Neuronal stem cell (in vitro differentiated cells): ENCODE measurements at places on chromosomes 11 and 22.

DNA sequence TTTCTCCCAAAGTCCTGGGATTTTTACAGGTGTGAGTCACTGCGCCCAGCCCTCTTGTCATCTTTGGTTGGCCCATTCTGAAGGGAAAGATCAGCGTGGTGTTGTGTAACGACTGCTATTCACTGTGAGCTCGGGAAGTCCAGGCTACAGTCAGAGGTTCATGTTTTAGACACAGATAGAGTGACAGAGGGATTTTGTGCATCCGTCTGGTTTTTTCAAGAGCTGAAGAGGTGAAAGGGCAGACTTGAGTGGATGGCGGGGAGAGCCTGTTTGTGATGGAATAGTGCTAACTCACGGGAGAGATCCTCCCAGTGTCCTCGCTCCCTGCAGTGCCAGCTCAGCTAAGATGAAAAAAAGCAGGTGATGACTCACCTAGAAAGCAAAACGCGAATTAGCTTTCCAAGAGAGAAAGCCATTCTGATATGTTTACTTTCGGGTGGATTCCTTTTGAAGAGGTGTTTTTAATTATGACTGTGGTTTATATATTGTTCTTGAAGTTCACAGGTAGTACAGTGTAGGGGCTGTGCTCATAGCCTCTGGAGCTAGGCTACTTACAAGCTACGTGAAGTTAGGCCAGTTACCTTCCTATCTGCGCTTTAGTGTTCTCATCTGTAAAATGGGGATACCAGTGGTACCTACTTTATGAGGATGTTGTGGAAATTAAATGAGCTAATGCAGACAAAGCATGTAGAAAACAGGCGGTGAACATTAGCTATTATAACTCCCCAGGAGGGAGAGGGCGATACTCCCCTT is 67.2 kb downstream of the C11orf91 start:
- no peak for DNase-seq

DNA sequence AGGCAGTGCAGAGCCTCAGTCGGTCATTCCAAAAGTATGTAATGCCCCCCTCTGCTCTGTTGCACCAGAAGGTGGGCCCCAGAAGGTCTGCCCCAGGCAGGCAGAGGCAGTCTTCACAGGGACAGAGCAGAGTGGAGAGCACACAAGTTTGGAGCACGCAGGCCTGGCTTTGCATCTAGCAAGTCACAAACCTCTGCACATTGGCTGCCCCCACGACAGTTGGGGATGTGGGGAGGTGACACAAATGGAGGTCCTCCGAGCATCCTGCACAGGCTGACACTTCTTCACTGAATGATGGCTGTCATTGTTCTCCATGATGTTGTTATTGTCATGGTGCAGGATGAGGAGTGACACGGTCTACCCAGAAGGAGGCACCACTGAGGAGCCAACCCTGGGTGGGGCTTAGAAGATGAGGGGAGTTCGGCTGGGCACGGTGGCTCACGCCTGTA is 11.9 kb downstream of the TOM1 start:
- DNase-seq, result no peak

DNA sequence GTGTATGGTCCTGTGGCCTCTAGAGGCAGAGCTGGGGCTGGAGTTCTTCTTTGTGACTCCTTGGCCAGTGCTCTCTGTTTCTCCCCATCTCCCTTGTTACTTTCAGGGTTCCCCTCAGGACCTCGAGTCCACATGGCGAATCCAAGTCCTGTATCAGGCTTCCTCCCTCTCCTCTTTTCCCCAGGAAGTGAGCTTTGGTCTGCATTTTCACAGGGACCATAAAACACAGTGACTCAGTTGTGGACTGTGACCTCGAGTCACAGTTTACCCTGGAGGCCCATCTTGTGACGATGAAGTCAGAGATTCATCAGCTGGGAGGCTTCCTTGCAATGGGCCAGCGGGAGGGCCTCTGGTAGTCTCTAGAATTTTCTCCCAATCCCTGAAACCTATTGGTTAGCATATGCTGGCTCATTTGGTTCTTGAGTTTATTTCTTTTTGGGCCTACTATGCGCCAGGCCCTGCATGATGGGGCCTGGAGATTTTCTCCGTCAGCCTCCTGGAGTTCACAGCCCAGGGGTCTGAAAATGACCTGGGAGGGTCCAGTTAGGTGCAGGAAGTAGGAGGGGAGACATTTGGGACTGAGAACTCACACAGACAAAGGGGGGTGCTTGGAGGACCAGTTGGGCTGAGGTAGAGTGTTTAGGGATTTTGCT is 100.8 kb downstream of the KIAA1671 start:
- DNase-seq, result no peak

DNA sequence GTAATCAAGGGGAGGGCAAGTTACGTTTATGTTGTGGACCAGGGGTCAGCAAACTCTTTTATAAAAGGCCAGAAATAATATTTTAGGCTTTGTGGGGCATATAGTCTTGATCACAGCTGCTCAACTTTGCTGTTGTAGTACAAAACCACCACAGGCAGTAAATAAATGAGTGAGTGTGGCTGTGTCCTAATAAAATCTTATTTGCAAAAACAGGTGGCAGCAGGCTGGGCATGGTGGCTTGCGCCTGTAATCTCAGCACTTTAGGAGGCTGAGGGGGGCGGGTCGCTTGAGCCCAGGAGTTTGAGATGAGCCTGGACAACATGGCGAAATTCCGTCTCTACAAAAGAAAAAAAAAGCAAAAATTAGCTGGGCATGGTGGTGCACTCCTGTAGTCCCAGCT is 57.9 kb upstream of the NUP160 start:
- DNase-seq, result no peak

DNA sequence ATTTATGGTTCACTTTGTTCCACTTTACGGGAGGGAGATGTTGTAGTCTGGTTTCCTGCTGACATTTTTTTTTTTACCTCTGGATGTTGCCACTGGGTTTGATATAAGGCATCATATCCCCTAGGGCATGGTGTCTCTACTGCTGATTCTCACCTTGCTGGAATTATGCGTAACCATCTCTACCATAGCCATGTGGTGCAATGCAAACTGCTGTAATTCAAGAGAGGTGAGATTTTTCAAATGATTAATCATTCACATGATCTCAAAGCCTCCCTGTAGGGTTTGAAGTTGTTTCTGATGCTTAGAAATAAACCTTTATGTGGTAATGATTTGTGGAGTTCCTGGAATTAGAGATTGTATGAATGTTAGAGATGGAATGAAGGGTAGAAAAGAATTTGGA is 13.0 kb downstream of the MS4A3 start:
- no peak for DNase-seq

- no peak for DNase-seq
Measured at GRCh38 chr11:69374946-69375310, 81.0 kb downstream of the MYEOV start.

DNA sequence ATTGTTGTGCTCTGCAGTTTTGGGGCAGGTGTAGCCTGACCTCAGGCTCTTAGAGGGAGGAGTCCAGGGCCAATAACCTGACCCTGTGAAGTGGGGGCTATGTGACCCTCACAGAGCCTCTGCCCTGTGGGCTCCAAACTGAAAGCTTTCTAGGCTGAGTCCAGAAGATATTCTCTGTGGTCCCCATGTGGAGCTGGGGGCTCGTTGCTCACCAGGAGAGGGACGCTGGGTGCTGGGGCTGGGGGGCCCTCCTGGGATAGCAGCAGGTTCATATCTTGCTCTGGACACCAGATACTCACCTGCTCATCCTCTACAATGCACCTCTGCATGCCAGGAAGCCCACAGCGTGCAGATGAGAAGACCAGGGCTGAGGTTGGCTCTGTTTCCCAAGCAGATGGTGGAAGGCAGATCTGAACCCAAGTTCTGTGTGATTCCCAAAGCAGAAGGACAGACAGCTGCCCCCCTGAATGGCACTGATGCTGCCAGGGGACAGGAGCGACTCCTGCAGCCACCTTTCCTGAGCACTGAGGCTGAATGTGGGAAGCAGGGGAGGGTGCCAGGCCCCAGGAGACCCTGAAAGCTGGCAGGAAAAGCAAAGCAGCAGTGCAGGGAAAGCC is 1022.0 kb downstream of the TBC1D22A start:
- DNase-seq, result no peak

GRCh38 chr11:64670975-64671374 is 52.0 kb downstream of the NRXN2 start:
- DNase-seq, result no peak

DNA sequence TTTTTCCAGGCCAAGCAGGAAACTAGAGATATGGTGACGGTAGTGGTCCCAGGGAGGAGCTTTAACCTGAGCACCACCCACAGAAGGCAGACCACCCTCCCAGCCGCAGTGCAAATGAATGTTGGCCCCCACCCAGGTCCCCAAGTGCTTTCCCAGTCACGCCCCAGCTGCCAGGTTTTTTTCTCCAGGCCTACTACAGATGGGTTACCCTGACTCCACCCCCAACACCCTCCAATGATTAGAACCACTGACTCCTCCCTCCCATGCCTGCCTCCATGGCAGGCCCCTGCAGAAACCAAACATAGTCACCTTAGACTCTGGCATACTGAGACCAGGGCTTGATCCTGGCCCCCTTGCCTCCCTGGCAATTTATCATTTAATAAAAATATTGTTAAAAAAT is 58.7 kb upstream of the CHST1 start:
- no peak for DNase-seq

GRCh38 chr11:116727990-116728389 is 44.8 kb downstream of the BUD13 start:
- no peak for DNase-seq

GRCh38 chr22:44195189-44195871 is 14.6 kb downstream of the PARVG start:
- DNase-seq, result no peak

DNA sequence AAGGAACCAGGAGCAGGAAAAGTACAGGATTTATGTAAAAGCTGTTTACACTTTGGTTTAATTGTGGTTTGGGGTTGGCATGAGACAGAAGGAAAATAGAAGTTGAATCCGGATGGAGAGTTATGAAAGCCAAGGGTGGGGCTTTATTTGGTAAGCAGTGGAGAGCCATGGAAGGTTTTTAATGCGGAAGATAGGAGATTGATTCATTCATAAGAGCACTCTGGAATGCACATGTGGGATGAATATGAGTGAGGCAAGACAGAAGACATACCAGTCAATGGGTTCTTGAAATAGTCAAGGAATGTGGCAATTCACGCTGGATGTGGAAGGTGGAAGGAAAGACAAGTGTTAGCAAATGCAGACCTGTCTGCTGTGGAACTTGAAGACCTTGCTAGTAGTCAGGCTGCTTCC is 9.3 kb upstream of the GLB1L3 start:
- DNase-seq, result no peak

- DNase-seq, result no peak
Measured at GRCh38 chr11:13297917-13298356, 20.3 kb downstream of the BMAL1 start.
